ENCODE measurements at places on chromosomes 12 and 14.
A peak's percentile ranks its signal among the peaks of the same experiment; 100 is the strongest.

- no peak for DNase-seq
These were observed 6.2 kb downstream of the ADCY6 start for GRCh38 chr12:48782457-48783395.

- DNase-seq: peak; percentile 36
These were observed 154.3 kb downstream of the TMX1 start for GRCh38 chr14:51394384-51394783.

- no peak for DNase-seq
These were observed 35.7 kb downstream of the RAD9B start for GRCh38 chr12:110537605-110538409.

DNA sequence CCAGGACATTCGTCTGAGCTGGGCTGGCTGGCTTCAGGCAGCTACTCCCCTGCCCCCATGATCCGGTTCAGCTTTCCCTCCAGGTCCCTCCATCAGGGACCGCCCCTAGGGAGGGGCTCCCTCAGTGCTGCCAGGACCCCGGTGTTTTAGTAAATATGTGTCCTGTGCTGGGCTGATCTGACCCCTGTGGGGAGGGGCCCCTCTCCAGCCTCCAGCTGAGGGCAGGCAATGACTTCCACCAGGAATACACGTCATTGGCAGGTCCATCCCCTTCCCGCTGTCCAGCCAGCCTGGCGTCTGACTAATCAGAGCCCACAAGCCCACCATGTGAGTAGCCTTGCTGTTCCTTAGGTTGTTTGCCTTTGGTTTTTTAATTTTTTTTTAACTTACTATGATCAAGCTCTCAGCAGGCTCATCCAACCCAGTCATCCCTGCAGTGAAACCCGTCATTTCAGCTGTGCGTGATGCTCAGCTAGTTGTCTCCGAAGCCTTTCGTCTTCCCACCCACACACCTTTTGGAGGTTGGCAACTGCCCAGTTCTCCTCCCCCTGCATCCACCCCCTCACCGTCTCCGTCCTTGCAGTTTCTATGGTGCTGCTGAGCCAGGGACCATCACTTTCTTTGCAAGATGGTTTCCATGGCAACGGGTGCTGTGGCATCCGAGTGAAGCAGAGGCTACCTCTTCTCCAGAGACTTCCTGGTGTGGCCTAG, 16.0 kb upstream of the SERPINA4 start:
- DNase-seq: no peak

- no peak for DNase-seq
These were observed 34.7 kb upstream of the RTRAF start for GRCh38 chr14:51954657-51955056.

- DNase-seq: no peak
These were observed 87.1 kb downstream of the VEZT start for GRCh38 chr12:95304673-95305198.

- DNase-seq: no peak
These were observed 403.3 kb downstream of the ADAMTS20 start for GRCh38 chr12:43148691-43149090.

Data from HFF-Myc (cell line).